GM12864 (cell line): ENCODE measurements at places on chromosomes 2 and 18.

DNA sequence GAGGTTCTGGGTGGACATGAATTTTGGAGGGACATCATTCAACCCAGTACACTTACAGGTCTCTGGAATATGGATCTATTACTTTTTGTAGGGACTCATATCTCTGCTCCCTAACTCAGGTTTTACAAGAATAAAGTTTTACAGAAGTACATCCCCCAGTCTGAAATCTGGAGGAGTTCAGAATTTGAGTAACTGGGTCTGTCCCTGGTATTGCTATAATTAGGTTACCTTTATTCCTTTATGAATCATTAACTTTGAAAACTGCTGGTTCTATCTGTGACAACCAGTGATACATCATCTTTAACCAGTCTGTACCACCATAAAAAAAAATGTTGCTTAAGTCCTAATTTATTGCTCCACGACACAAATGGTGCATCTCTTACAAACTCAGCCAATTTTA lies 59.9 kb downstream of the INSIG2 start:
- no peak for DNase-seq

DNA sequence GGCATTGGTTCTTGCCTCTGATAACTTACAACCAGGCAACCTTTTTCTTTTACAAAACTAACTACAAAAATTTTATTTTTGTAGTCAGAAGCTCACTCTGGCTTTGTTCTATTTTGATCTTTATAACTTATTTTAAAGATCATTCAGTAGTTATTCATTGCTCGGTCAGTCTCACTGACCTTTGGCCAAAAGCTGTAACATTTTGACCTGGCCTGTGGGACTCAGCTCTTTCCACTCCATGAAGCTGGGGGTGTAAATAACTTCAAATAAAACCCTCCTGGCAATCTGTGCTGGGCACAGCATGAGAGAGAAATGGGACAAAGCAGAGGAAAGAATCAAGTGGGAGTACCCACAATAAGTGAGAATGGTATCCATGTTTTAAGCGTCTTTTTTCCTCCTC lies 380.7 kb downstream of the SETBP1 start:
- DNase-seq, result no peak

- DNase-seq, result no peak
Observed at GRCh38 chr18:48627216-48627615, 88.4 kb downstream of the CTIF start.

DNA sequence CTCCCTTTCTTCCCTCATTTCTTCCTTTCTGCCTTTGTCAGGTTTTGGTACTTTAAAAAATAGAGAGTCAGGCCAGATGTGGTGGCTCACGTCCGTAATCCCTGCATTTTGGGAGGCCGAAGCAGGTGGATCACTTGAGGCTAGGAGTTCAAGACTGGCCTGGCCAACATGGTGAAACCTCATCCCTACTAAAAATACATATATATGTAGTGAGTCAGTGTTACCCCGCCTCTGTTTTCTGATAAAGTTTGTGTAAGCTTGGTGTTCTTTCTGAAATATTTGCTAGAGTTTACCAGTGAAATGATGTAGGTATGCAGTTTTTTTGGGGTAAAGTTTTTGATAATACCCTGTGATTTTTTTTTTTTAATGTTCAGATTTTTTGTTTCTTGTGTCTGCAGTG lies 58.8 kb downstream of the DGKD start:
- DNase-seq, result no peak

DNA sequence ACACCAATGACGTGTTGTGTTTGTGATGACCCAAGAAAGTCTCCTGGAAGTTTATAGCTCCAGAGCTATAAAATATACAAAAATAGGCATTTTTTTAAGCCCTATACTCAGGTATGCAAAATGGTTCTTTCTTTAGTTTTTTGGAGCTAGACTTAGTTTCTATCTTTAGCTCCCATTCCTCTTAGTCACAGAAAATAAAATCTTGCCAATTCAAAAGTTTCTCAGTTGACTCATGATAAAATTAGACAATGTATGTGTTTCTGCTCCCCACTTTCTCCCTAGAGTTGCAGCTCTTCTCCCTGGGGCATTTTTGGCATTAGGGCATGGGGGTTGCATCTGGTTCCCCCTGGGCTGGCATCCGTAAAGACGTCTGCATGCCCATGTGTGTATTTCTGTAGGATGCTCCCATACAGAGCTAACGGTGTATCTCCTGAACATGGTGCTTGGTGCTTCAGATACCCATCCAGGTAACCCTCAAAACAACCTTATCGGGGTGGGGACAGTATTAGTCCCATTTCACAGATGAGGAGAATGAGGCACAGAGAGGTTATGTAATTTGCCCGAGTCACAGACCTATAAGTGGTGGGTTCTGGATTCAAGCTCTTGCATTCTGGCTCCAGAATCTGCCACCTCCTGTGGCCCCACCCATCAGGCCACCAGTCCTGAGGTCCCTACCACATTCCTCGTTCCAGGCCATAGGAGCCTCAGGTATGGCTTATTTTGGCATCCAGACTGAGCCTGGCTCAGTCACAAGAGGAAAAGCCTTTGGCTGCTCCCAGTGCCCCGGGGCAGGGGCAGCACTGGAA lies 43.1 kb upstream of the ASAP2 start:
- no peak for DNase-seq

GRCh38 chr2:203600286-203600685 lies 65.2 kb upstream of the RAPH1 start:
- DNase-seq, result no peak

GRCh38 chr2:64352292-64352691 lies 101.7 kb upstream of the LGALSL start:
- DNase-seq, result no peak

DNA sequence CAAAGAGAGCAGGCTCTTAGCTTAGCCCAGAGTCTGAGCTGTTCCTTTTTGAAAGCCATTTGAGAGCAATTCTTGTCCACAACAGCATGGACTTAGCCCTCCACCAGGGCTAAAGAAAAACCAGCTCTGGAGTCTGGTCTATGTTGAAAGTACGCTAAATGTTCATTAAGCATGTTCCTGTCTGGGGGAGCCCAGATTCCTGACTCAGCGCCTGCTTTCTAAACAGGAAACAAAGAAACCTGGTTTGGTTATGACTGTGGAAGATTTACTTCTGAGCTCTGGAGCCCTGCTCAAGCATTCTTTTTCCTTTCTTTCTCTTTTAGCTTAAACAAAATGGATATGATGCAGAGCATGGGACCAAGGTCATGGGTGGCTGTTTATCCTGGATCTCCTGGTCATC lies 279.8 kb downstream of the RBM43 start:
- DNase-seq, result no peak

- DNase-seq, result no peak
Observed at GRCh38 chr2:136025057-136025973, 39.9 kb upstream of the DARS1 start.

GRCh38 chr2:98927027-98927426 lies 9.0 kb downstream of the CRACDL start:
- DNase-seq, result no peak

DNA sequence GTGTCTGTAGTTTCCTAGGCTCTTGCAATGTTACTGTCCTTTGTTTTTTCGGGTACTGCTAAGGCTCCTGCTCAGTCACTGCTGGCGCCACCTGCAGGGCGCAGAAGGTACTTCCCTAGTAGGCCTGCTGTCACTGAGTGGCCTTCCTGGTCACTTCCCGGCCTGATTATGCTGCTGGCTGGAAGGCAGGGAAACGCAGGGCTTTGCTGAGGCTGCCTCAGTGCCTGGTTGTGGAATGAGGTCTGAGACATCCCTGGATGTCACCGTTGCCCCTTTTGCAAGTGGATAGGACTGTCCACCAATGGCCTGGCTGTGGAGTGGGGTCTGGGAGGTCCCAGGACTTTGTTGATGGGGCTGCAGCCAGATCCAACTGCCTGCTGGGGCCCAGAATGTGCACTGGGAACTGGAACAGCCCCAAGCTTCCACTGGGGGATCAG lies 13.1 kb downstream of the DAW1 start:
- DNase-seq, result peak; percentile 53
